IMR-90 (cell line): ENCODE measurements at places on chromosomes 11 and 22.

- DNase-seq: peak; percentile 58
Measured at GRCh38 chr11:3642071-3642951, 519 bp upstream of the ART5 start.

DNA sequence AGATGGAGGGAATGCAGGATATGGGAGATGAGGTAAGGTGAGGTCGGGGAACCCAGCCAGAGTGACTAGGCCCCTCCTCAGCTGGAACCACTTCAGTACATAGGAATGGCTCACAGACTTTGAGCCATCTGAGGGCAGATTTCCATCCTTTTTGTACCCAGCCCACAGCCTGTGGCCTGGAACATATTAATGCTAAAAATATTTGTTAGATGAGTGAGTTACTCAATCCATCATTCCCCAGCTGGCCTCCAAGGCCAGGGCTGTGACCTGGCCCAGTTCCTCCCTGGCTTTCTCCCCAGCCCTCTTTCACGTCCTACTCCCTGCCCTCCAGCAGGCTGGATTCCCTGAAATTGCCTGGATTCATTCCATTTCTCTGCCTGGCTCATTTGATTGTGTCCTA, 57.2 kb upstream of the PRDM11 start:
- peak; percentile 93 for DNase-seq

DNA sequence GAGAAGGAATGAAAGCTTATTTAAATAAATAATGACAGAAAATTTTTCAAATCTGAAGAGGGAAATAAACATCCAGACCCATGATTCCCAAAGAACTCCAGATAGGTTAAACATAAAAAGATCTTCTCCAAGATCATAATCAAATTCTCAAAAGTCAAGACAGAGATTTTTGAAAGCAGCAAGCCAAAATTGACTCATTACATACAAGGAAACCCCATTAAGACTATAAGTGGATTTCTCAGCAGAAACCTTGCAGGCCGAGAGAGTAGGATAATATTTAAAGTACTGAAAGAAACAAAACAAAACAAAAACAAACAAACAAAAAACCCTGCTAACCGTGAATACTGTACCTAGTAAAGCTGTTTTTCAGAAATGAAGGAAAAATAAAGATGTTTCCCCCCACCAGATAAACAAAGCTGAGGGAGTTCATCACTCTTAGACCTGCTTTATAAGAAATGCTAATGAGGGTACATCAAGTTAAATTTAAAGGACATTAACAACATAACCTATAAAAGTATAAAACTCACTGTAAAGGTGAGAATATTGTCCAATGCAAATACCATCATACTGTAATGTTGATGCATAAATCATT, 412.2 kb downstream of the INSC start:
- DNase-seq: no peak

DNA sequence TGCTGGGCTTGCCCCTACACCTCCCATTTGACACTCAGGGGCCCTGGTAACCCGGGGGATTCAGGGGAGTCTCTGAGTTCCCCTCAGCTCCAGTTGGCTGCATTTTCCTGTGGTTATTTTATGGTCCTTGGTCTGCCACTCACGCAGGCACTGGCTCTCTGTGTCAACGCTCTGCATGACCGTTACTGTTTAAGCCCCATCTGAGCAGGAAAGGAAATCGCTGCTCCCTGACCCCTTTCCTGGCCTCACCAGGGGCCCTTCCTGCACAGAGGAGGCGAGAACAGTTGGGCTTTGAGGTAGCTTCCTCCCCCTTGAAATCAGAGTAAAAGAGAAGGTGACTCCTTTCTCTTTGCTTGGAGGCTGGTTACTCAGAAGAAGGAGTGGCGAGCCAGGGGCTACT, 2.4 kb downstream of the C1QTNF4 start:
- no peak for DNase-seq

DNA sequence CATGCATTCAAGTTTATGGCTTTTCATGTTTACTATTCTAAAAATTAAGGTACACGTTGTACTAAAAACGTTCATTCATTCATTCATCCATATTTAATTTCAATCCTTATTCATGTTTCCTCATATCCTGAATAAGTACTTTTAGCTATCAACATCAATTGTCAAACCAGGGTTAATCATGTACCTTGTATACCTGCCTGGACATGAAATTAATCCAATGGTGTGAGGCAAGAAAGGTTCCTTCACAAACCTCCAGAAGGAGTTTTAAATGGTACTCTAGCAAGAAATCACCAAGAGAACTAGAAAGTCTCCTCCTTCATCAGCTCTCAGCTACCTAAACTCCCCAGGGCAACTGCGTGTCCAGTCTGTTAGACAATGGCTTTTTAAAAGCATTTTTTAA, 33.4 kb downstream of the TMEM123 start:
- no peak for DNase-seq

DNA sequence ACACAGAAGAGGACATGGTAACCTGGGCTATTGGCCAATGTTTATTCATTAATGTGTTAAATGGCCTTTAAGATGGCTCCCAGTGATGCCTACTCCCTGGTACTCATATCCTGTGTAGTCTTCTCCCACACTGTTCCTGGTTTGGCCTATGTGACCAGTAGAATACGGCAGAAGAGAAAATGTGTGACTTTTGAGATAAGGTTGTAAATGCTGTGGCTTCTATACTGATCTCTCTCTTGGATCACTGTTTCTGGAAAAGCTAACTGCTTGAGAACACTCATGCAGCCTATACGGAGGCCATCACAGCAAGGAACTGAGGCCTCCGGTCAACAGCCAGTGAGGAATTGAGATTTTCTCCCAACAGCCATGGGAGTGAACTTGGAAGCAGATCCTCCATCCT, 24.1 kb downstream of the MAML2 start:
- no peak for DNase-seq

- DNase-seq: no peak
Measured at GRCh38 chr11:61636676-61637075, 43.5 kb upstream of the DAGLA start.

DNA sequence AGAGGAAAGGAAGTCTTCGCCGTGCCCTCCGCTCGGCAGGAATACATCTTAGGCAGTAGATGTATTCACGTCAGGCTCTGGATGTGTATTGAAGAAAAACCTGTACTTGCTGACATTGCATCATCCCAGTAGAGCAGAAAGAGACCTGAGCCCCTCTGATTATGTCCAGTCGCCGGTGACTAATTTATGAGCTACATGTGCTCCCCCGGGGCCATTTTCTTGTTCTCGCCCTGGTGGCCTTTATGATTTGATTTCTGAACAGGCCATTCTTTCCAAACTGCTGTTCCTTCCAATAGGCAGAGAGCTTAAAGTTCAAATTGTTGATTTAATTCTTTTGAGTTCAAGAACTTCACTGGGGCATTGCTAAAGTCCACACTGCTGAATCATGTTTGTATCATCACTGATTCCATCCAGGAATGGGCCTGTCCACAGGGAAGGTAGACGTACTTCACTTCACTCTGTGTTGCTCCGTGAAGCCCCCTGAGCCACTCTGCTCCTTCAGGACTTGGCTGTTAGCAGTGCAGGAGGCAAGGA, 137.3 kb upstream of the RASSF10 start:
- DNase-seq: peak; percentile 42

DNA sequence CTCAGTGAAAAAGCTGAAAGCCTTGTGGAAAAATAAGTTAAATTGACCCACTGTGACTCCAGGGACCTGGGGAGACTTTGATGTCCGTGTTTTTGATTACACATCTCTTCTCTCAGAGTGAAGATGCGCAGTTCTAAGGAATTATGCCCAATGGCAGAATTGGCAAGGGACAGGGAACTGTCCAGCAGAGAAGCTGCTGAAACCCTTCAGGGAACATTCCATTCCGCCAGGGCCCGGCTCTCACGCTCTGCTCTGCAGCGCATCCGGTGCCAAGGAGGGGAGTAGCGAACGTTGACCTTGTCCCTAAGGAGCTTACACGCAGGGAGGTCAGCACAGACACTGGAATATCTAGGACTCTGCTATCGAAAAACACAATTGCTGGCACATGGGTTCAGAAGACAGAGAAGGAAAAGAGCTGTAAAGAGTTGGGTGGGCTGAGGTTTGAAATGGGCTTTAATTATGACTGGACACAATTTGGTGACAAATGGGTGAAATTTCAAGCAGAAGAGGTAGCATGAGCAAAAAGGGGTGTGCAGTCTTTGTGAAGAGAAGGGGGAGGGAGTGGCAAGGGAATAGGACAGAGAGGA, 64.5 kb upstream of the B3GAT1 start:
- DNase-seq: no peak

GRCh38 chr22:46633334-46633890, 13.2 kb downstream of the GRAMD4 start:
- no peak for DNase-seq

GRCh38 chr11:66012371-66012945, 650 bp downstream of the CST6 start:
- DNase-seq: no peak

- peak; percentile 24 for DNase-seq
Measured at GRCh38 chr22:43587574-43587973, 175.8 kb downstream of the MPPED1 start.

- no peak for DNase-seq
Measured at GRCh38 chr11:74490941-74491340, 2.6 kb downstream of the LIPT2 start.

DNA sequence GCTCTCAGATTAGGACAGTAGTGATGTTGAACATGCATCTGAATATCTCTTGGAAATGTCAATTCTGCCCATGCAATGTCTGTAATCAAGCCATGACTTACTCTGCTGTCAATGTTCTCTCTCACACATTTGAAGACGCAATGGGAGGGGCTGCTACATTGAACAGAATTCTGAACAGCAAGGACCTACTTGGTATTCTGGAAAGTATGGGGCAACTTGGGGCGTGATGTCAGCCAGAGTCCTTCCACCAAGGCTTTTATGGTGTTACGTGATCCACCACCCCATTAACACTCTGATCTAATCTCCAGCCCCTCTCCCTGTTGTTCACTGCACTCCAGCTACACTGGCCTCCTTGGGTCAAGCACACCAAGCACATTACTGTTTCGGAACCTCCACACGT, 7.1 kb upstream of the CD59 start:
- no peak for DNase-seq

- DNase-seq: peak; percentile 58
Measured at GRCh38 chr11:117523680-117524079, 196.0 kb downstream of the CEP164 start.

DNA sequence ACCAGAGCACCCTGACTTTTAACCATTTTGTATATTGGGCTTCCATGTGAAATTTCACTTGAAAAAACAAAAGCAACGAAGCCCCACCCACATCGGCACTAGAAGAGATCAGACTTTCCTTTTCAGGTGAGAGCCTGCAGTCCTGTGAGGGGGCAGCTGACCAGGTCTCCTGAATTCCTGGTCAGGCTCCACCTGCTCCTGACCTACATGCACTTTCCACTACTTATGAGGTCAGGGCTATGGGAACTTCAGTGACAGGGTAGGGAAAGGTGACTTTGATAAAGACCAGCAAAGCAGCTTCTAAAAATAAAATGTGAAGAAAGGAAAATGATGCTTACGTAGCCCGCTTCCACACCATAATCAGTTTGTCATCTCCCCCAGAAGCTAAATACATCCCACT, 24.7 kb downstream of the HIRA start:
- no peak for DNase-seq

DNA sequence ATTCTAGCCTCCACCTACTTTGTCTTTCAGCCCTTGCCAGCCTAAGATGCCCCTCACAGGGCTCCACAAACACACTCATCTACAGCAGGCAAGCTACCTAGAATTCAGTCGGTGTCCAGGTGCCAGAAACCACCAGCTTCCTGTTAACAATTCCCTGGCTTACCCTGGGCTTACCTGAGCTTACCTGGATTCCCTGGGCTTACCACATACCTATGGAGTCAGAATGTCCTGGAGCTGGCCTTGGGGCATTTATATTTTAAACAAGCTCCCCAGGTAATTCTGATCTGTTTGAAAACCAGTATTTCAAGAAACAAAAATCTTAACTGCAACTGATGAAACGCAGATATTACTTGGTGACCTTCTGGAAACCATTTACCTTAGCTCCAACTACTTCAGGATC, 123.6 kb downstream of the SLC1A2 start:
- DNase-seq: no peak

GRCh38 chr22:36343720-36344105, 44.1 kb downstream of the MYH9 start:
- no peak for DNase-seq

DNA sequence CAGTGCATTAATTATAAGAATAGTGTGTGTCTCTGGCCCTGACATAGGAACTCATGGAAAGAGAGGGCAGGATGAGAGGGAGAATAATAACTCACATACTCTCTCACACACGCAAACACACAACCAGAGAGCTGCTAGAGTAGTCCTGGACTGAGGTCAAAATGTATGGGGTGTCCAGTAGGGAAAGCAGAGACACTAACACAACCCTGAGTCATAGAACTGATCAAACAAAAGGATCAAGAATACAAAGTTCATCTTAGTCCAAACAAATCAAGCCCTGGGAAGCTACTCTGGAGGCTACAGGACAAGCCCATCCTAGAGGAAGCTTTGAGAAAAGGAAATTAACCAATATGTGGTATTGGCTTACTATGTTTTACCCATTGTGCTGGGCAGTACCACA, 178.5 kb upstream of the GUCY1A2 start:
- DNase-seq: no peak

- peak; percentile 67 for DNase-seq
Measured at GRCh38 chr11:94183886-94184264, 55.2 kb downstream of the PANX1 start.

DNA sequence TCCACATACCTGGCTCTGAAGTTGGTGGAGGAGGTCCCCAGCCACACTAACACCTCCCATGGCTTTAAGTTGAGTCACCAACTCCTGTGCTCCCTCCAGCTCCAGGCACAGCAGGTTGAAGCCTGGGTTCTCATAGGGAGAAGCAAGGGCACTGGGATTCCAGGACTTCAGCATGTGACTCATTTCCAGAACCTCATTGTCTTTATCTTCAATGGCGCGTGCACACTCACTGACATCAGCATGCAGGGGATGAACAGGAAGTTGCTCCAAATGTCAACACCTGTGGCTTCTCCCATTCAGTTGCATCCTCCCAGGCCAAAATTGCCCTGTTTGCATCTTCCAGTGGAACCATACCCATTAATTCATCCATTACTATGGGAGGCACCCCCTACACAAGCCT, 5.8 kb upstream of the UBQLNL start:
- no peak for DNase-seq

GRCh38 chr22:44067033-44067432, 42.9 kb downstream of the PARVB start:
- DNase-seq: no peak
